ENCODE measurements at places on chromosomes 4 and X. TPM values are rescaled to one million over a fixed set of nuclear protein-coding genes. Genes with fewer than 3 reads are reported as not detected.

Gene RRH
- polyA plus RNA-seq = 0.08 TPM

Gene SSX2B
- not detected for polyA plus RNA-seq

Gene GPR119
- polyA plus RNA-seq = not detected

Gene ABLIM2
- 2.6 TPM for polyA plus RNA-seq

GRCh38 chr4:55445921-55446577 lies 50.3 kb downstream of the TMEM165 start:
- peak; percentile 91 for DNase-seq

DNA sequence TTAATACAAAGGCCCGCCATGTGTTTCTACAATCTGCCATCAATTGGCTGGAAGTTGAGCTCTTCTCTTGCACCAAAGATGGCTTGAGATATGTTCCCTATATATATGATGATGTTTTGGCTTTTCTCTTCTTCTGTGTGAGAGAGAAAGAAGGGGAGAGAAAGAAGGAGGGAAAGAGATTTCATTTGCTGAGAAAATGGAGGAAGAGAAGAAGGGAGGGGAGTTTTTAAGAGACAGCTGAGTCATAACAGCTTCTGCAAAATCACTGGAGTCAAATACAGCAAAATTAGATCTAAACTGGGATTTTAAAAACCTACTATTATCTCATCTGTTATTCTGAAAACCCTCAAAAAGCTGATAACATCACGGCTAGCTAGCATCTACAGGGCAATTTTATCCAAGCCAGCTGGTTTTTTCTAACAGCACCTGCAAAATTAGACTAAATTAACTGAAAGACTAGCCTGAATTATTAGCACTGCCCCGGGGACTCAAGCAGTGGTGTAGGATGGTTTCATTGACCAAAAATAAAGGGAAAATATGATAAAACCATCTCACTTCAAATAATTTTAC lies 647.6 kb upstream of the ACTRT1 start:
- no peak for DNase-seq

DNA sequence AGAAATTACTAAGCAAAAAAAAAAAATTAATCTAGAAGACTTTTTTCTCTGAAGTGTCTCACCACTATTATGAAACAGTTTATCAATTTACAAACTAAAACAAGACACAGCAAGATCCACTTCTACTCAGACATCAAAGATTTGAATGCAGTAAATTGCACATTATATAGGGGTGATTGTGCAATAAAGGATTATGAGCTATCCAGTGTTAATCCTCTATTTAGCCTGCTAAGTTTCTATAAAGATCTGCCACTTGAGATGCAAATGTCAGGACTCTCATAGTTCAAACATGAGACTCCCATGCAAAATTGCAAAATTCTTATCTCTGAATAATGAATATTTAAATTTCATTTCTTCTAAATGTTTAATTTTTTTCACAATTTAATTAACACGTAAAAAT lies 2.2 kb downstream of the TECRL start:
- no peak for DNase-seq

- no peak for DNase-seq
Measured at GRCh38 chr4:161428180-161428965, 735.4 kb downstream of the FSTL5 start.

DNA sequence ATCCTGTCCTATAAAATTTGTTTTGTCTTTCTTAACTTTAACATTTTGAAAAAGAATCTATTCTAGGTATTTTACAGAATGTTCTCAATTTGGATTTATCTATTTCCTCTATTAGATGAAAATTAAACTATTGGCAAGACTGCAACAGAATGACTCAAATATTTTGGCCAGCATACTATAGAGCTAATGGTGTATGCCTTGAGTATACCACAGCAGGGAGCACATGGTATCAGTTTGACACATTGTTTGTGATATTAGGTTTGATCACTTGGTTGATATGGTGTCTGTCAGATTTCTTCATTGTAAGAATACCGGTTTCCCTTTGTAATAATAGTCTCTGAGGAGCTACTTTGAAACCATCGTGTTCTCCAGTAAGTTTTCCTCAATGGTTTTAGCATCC lies 87.8 kb upstream of the NPNT start:
- DNase-seq = peak; percentile 65
